Thoracic aorta (tissue), 2 donors: ENCODE measurements at places on chromosomes 3 and 15. TPM values are rescaled to one million over a fixed set of nuclear protein-coding genes. Genes with fewer than 3 reads are reported as not detected.
A peak's percentile ranks its signal among the peaks of the same experiment; 100 is the strongest.

MORC1 gene
- total RNA-seq: not detected

GRCh38 chr15:74589826-74590225 lies 25.8 kb upstream of the CLK3 start:
- H3K27me3 ChIP-seq: no peaks in the 10 kb centered on the region
- H3K4me3 ChIP-seq: no peak overlapping the region
- peaks cover 10% of the 10 kb centered on the region for H3K4me1 ChIP-seq
- peaks cover 37% of the 10 kb centered on the region for H3K36me3 ChIP-seq
- H3K27ac ChIP-seq: no peak overlapping the region
- no peak for DNase-seq

GRCh38 chr15:45363801-45364200 lies 14.5 kb downstream of the GATM start:
- no peaks in the 10 kb centered on the region for H3K27me3 ChIP-seq
- H3K36me3 ChIP-seq: peaks cover 54% of the 10 kb centered on the region
- H3K4me3 ChIP-seq: no peak overlapping the region

- H3K27ac ChIP-seq: no peak overlapping the region
- DNase-seq: no peak
- H3K36me3 ChIP-seq: no peaks in the 10 kb centered on the region
- no peaks in the 10 kb centered on the region for H3K4me1 ChIP-seq
Measured at GRCh38 chr15:23758891-23759290, 71.8 kb upstream of the NDN start.

GRCh38 chr3:10983219-10983916 lies 9.2 kb upstream of the SLC6A1 start:
- peak overlapping the region; percentile 39 for H3K4me3 ChIP-seq
- H3K4me1 ChIP-seq: peaks cover 19% of the 10 kb centered on the region
- no peak overlapping the region for H3K27ac ChIP-seq
- H3K27me3 ChIP-seq: no peaks in the 10 kb centered on the region
- H3K36me3 ChIP-seq: no peaks in the 10 kb centered on the region

- no peak overlapping the region for H3K27ac ChIP-seq
- no peaks in the 10 kb centered on the region for H3K27me3 ChIP-seq
- no peak for DNase-seq
- no peaks in the 10 kb centered on the region for H3K4me1 ChIP-seq
- no peaks in the 10 kb centered on the region for H3K36me3 ChIP-seq
Measured at GRCh38 chr3:42336103-42336502, 70.1 kb upstream of the CCK start.

GRCh38 chr15:42021593-42021992 lies 751 bp upstream of the PLA2G4E start:
- H3K27ac ChIP-seq: no peak overlapping the region
- H3K36me3 ChIP-seq: no peaks in the 10 kb centered on the region
- H3K4me3 ChIP-seq: no peak overlapping the region
- H3K4me1 ChIP-seq: no peaks in the 10 kb centered on the region
- no peak for DNase-seq
